SJSA1 (cell line): ENCODE measurements at places on chromosomes 16 and 17. TPM values are rescaled to one million over a fixed set of nuclear protein-coding genes. Genes with fewer than 3 reads are reported as not detected.
A peak's percentile ranks its signal among the peaks of the same experiment; 100 is the strongest.

DNA sequence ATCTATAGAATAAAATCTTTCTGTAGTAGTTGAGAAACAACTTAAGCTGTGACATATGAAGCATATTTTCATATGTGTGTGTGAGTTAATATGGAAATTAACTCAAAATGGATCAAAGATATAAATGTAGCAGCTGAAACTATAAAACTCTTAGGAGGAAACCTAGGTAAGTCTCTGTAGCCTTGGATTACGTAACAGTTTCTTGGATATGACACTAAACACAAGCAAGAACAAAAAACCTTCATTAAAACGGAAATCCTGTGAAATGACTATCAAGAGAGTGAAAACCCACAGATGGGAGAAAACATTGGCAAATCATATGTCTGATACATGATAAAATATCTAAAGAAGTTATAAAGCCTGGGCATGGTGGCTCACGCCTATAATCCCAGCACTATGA lies 104.4 kb downstream of the VPS53 start:
- no peak for DNase-seq

GRCh38 chr17:80919331-80920311 lies 72.0 kb upstream of the CHMP6 start:
- DNase-seq = no peak

The GLIS2 gene
- total RNA-seq = 0.13 and 0.71 TPM in 2 replicates

The CENPX gene
- 180 and 261 TPM in 2 replicates for total RNA-seq

The ATAD5 gene
- 7.7 and 11.6 TPM in 2 replicates for total RNA-seq

- DNase-seq = no peak
These were observed 160.3 kb upstream of the DYNLRB2 start for GRCh38 chr16:80380514-80380913.

The SMTNL2 gene
- not detected in 2 replicates for total RNA-seq

The DNASE1L2 gene
- 1.4 TPM in 2 replicates for total RNA-seq

DNA sequence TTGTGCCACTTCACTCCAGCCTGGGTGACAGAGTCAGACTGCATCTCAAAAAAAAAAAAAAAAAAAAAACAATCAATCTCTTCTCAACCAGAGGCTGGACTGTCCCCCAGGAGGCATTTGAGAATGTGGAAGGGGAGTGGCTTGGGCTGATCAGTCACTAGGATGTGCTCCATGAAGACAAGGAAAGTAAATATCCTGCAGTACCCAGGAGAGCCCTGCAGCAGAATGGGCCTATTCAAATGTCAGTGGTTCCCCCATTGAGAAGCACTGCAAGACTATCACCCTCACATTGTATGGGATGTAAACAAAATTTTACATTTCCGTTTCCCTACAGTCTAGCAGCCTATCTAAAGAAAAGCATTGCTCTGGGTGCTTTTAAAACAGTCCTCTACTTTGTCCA lies 70.3 kb downstream of the DNAH9 start:
- no peak for DNase-seq

The CYBA gene
- not detected in 2 replicates for total RNA-seq

- DNase-seq = no peak
These were observed 105.5 kb downstream of the SPAG9 start for GRCh38 chr17:51015145-51015558.

DNA sequence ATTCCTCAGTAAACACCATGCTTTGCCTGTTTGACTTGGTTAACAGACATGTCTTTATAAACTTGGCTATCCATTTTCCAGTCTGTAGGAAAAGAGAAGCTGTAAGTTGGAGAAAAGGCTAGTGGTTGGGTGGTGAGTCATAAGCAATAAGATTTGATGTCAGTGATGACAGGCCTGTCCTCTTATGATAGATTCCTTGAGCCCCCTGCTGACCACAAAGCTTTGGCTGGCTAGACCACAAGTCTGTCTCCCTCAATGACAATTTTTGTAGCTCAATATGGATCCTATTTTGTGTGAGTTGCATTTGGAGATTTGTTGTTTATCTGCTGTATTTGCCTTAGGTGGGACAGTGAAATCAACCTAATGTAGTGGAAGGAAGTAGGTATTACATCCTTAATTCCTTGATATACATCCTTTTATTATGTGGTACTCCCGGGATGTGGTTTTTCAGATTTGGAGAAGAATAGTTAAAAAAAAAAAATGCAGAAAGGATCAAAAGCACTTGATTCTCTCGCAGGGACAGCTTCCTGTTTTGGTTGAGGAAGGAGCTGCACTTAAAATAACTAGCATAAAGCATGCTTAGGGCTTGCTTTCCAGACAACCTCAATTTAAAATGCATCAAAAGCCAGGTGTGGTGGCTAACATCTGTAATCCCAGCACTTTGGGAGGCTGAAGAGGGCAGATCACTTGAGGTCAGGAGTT lies 67.4 kb downstream of the SIAH1 start:
- DNase-seq = peak; percentile 71

- DNase-seq = no peak
These were observed 44.7 kb downstream of the GRB7 start for GRCh38 chr17:39782481-39782880.
